ENCODE measurements at places on chromosomes 11 and 22. TPM values are rescaled to one million over a fixed set of nuclear protein-coding genes. Genes with fewer than 3 reads are reported as not detected.

RIMBP3C gene
- 0.04 TPM for total RNA-seq

FXYD6 gene
- 28.6 TPM for total RNA-seq

SPI1 gene
- total RNA-seq = 7.5 TPM

- no peak for DNase-seq
Observed at GRCh38 chr11:35031867-35032266, 107.1 kb upstream of the CD44 start.

DNA sequence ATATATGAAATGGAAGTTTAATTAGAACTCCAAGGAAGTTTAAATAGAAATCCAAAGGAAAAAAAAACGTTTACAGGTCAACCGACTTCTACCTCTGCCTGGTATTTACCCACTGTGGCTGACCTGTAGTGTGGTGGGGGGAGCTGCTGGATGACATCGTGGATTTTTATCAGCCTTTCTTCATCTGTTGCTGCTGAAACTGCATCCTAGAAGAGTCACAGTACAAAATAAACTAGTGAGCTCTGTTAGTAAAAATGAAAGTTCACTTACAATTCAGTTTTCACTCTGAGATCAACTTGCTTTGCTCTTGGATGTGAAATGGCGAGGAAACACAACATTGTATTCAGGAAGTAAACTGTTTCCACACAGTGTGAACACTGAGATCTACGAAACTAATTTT lies 43.2 kb upstream of the TP53AIP1 start:
- no peak for DNase-seq

DNA sequence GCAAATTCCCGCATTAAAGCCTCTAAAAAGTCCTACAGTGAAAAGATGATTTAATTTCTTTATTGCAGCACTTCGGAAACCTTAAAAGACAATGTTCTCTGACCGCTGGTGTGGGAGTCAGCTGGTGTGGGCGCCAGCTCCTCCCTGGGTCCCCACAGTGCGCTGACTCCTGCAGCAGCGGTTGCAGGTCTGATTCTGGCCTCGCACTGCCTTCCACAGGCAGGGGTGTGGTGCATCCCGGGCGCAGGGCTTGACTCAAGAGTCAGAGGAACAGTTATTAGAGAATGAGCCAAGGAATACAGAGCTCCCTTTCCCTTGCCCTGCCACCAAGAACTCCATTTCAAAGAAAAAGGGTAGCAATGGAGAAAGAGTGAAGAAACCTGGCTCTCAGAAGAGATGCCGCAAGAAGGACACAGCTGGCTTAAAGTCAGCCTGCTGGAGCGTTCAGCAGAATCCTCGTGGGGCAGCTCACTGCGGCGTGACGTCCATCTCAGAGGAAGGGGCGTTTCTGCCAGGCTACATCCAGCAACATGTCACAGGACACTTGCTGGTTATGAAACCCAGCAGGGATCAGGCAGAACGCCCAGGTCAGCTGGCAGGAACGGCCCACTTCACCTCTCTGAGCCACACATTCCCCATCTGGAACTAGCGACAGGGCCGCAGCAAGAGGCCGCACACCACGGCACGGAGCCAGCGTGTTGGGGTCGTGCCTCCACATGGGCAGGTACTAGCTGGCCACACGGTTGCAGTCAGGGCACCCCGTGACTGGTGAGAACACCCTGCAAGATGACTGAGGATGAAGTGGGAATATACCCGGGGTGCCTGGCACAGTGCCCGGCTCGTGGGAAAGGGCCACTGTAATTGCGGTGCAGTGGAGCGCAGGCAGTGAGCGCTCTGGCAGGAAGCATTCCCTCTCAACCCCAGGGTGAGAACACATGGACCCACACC lies 18.1 kb upstream of the EFCAB6 start:
- DNase-seq = peak; percentile 94

DNA sequence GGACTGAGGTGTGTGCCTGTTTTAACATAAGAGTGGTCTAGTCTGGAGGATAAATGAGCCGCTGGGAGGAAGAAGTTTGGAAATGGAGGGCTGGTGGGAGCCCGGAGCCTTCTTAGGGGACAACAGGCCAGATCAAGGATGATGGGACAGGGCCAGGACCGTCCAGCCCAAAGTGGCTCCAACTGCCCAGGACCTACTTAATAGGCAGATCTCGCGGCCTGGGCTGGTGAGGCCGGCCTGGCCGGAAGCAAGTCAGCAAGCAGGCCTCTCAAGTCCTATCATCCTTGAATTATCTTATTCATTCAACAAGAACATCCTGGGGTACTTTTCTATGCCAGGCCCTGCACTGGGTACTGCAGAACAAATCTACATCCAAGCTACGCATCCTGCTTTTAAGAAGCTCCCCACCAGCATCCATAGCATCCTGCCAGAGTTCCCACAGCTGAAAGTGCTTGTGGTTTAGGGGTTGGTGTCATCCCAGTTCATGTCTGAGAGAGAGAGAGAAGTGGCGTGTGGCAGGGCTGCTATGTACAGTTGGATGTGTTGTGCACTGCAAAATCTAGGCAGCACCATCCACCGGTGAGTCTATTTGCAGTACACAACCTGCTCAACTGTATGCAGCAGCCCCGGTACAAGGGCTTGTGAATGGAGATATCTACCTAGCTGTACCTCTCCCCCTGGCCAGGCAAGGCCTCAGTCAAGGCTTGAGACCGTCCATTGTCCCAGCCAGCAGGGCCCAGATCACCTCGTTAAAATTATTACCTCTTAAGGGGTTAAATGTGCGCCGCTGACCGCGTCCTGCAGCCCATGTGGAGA lies 82.1 kb downstream of the FBLN1 start:
- no peak for DNase-seq

GRCh38 chr11:27926486-27926885 lies 181.5 kb downstream of the KIF18A start:
- DNase-seq = no peak

DNA sequence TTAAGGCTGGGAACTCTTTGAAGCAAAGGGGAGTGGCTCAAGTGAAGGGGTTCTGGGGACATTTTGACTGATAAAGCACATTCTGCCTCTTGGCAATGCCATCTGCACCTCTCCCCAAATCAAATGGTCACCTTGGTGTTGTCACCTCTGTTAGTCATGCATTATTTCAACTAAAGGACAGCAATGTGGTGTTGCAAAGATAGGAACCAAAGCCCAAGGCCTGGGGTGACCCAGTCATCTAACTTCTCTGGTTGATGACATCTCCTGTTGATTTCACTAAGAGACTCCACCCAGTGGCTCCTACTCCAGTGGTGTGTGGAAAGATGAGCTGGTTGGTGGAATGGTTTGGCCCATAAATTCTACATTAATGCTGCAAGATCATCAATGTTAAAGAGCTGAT lies 7.8 kb upstream of the MS4A1 start:
- DNase-seq = no peak

GRCh38 chr22:35835998-35836691 lies 118.5 kb downstream of the APOL5 start:
- DNase-seq = peak; percentile 66

- DNase-seq = no peak
Observed at GRCh38 chr11:36098087-36098486, 154.2 kb downstream of the LDLRAD3 start.

GRCh38 chr22:27980424-27981148 lies 61.5 kb upstream of the PITPNB start:
- DNase-seq = no peak

DNA sequence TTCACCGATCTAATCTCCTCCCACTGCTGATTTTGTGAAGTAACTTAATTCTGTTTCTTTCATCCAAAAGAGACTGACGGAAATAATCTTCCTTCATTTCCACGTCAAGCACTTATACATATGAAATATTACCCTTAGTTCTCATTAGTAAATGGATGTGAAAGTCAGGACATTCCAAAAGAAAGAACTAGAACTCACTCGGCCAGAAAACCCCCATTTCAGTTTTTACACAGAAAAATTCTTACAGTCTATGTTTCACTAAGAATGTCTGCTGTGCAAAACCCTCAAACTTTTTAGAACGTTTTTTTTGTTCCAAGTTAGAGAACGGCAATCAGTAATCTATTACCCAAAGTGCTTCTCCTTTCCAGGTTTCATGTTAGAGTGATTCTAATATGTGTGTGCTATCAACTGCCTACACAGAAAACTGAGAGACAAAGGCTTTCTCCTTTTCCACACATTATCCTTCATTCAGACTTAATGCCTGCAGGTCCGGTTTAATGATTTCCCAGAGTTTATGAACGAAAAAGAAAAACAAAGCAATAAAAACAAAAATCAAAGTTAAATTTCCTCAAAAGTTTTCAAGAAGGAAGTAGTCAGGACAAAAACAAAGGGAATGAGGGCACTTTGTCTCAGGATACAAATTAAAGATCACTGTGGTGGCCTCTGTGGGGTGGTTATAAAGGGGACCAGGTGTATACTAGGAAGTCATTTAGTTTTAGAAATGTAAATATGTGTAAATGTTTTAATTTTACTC lies 11.3 kb upstream of the SESN3 start:
- DNase-seq = no peak

- no peak for DNase-seq
Observed at GRCh38 chr11:14554959-14555358, 34.8 kb upstream of the PSMA1 start.
